A549 treated with RU486 at 1 μM for 4 hours (cell line): ENCODE measurements at places on chromosomes 2 and 18. TPM values are rescaled to one million over a fixed set of nuclear protein-coding genes. Genes with fewer than 3 reads are reported as not detected.

ST6GAL2 gene
- total RNA-seq: 15.6 to 27.7 TPM (median 25.6 TPM) in 5 replicates

ANO7 gene
- 1.7 to 2.7 TPM (median 1.9 TPM) in 5 replicates for total RNA-seq

TEX44 gene
- total RNA-seq: not detected in 5 replicates

NT5C1B gene
- total RNA-seq: not detected in 5 replicates

POTEJ gene
- total RNA-seq: not detected in 5 replicates

MC4R gene
- total RNA-seq: not detected in 5 replicates

UBXN2A gene
- total RNA-seq: 12.9 to 21.8 TPM (median 20.4 TPM) in 5 replicates

GCG gene
- not detected in 5 replicates for total RNA-seq

GPR17 gene
- total RNA-seq: 0.10 TPM in 1 of 5 replicates, not detected in the others
